ENCODE measurements at places on chromosomes 4 and X.

- DNase-seq = no peak
Observed at GRCh38 chrX:106022238-106022637, 16.3 kb downstream of the SERPINA7 start.

GRCh38 chr4:26208237-26208994 is 112.4 kb upstream of the RBPJ start:
- DNase-seq = no peak

- DNase-seq = no peak
Observed at GRCh38 chr4:24611575-24611974, 27.2 kb upstream of the DHX15 start.

GRCh38 chr4:74549936-74550335 is 105.0 kb downstream of the AREG start:
- no peak for DNase-seq

DNA sequence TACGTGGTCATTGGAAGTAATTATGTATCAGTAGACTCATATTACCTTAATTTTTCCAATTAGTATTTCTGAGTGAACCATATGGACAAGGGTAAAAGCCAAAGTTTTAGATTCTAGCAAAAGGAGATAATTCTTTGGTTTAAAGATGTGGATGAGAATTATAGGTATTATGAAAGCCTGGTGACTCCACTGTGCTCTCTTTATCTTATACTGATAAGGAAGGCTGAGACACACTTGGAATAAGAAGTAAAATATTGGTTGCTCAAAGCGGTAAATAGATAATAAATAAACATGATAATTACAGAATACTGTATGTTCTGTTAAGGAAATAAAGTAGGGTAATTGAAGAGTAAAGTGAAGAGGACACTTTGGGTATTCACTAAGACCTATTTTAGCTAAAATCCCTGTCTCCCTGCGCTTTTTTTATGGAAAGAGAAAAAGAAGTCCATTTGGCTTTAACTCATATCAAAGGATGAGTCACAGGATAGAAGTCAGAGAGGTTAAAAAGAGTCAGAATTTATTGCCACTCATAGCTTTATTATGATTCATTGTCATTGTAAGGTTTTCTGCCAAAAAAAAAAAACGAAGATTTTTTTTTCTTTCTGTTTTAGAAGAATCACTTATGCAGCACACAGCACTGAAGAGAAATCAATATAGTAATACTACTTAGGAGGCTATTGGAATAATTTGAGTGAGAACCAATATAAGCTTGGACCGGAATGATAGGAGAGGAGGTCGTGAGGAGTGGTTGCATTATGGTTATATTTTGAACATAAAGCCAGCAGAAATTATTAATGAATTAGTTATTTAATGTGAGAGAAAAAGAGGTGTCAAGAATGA is 2463.1 kb downstream of the ARAP2 start:
- DNase-seq = no peak

DNA sequence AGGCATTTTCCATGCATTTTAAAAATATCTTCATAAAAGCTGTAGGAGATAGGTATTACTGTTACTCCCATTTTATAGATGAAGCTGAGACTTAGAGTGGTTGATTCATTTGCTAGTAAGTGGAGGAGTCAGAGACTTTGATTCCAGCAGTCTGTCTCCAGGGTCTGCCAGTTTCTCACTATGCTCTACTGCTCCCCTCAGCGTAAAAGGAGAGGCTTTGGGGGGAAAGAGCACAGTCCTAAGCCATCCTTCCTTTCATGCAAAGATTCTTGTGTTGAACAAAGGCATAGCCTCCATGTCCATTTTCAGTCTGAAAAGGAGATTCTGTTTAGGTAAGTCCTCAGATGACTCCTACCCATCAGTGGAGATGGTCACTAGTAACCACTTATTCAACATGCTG is 117.7 kb upstream of the TMEM150C start:
- DNase-seq = no peak
